ENCODE measurements at places on chromosomes 3 and 15.

GRCh38 chr3:28267984-28268849 lies 26.8 kb downstream of the CMC1 start:
- DNase-seq, result no peak

- DNase-seq, result peak; percentile 56
These were observed 21.1 kb upstream of the PLXND1 start for GRCh38 chr3:129627350-129628168.

- no peak for DNase-seq
These were observed 572.7 kb downstream of the UNC13C start for GRCh38 chr15:54550954-54551353.

- DNase-seq, result no peak
These were observed 36.7 kb downstream of the ZBTB11 start for GRCh38 chr3:101640256-101640655.

DNA sequence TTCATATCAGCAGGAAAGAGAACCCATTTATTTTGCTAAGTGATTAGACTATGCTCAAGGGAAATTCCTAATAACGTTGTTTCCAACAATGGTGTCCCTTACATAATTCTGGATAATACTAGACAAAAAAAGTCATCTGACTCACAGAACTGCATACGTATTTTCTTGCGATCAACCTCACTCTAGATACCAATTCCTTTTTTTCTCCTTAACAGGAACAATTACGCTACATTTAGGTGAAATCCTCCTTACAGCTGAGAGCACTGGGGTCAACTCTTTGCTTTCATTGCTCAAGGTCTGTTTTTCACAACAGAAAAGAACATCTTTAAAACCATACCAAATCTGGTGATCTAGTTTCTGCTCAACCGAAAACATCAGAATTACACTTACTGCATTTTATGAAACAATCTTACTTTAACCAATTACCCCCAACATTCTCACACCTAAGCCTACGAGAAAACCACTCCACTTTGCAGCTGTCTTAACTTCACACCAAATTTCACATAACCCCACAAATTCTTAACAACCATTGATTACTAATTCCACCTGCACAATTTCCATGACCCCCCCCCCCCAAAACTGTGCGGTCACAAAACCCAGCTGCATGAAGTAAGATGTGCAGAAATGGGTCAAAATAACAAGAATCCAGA lies 61.2 kb upstream of the ICE2 start:
- DNase-seq, result no peak
